IMR-90 (cell line): ENCODE measurements at places on chromosomes 6 and 20. TPM values are rescaled to one million over a fixed set of nuclear protein-coding genes. Genes with fewer than 3 reads are reported as not detected.

The THBD gene
- 0.07 and 0.09 TPM in 2 replicates for polyA plus RNA-seq

The PGC gene
- not detected in 2 replicates for polyA plus RNA-seq

The C6orf15 gene
- polyA plus RNA-seq = not detected in 2 replicates

The FLRT3 gene
- polyA plus RNA-seq = 1.8 and 2.1 TPM in 2 replicates
